ENCODE measurements at places on chromosomes 12 and 14.
A peak's percentile ranks its signal among the peaks of the same experiment; 100 is the strongest.

DNA sequence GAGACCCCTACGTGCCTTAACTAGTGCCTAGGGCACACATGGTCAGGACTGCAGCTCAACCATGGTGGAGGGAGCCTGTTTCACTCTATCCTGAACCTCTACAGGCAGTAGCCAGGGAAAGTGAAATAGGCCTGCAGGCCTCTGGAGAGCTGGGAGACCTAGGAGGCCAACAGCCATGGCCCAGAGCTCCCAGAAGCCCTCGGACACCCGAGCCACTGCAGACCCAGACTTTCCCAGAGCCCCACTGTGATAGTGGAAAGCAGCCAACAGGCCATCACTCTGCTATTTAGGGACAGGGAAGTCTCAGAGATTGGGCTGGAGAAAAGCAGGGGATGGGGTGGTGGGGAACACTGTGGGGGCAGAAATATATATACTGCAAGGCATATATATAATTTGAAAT is 56.5 kb upstream of the ZFP36L1 start:
- no peak for DNase-seq

- no peak for DNase-seq
These were observed 1084.7 kb downstream of the BCL11B start for GRCh38 chr14:98187281-98187680.

GRCh38 chr12:83462419-83462818 is 775.7 kb downstream of the TMTC2 start:
- no peak for DNase-seq

DNA sequence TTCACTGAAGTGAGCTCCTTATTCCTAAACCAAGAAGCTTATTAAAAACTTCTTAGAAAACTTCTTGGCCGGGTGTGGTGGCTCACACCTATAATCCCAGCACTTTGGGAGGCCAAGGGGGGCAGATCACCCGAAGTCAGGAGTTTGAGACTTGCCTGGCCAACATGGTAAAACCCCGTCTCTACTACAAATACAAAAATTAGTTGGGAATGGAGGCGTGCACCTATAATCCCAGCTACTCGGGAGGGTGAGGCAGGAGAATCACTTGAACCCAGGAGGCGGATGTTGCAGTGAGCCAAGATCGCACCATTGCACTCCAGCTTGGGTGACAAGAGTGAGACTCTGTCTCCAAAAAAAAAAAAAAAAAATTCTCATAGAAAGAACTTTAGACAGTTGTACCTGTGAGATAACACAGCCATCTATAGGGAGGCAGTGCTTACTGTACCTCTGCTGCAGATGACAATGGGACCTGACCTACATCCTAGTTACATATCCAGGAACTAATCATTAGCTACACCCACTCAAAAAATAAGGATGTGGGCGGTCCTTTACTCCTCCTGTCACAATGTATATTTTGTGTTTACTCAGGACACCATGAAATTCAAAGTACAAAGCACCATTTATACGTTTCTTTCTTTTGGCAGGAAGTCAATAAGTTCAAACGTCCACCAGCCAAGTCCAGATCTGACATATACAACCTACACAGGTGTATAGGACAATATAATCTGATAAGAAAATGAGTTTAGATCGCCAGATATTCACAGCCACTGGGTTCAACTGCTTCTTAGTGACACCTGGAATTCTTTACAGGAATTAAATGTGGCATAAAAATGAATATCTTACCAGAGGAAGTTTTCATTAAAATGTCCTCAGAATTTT is 14.9 kb downstream of the STXBP6 start:
- no peak for DNase-seq

- no peak for DNase-seq
These were observed 182.2 kb downstream of the AACS start for GRCh38 chr12:125247477-125247876.

DNA sequence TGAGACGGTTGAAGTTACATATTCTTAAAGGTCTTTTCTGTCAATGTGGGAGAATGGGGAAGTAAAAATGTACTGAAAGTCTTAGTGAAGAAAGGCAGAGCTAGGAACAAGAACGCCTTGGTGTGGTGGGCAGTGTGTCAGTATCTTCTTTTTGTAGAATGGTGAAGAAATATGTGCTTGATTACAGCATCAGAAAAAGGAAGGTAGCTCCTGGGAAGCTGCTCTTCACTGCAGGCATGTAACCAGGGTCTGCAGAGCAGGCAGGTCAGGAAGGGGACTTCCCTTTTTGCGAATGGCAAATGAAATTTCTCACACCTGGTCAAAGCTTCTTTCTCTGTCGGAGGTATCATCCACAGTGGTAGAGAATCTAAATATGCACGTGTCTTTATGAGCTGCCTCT is 226.2 kb downstream of the ADAMTS20 start:
- peak; percentile 15 for DNase-seq

DNA sequence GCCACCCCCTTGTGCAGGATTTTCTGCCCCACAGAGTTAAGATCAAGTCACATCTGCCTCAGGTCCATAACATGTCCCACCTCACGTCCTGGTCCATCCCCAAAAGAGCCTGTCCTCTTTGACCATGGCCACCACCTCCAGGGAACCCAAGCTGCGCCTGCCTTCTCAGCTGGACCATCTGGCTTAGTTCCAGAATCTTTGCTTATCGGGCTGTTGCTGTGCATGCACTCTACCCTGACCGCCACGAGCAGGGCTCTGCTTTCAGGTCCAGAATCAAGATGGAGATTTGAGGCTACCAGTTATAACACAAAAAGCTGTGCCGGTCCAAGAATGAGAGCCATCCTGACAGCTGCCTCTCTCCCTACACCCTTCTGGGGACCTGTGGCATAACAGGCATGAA is 326.7 kb downstream of the DPF3 start:
- DNase-seq, result no peak

DNA sequence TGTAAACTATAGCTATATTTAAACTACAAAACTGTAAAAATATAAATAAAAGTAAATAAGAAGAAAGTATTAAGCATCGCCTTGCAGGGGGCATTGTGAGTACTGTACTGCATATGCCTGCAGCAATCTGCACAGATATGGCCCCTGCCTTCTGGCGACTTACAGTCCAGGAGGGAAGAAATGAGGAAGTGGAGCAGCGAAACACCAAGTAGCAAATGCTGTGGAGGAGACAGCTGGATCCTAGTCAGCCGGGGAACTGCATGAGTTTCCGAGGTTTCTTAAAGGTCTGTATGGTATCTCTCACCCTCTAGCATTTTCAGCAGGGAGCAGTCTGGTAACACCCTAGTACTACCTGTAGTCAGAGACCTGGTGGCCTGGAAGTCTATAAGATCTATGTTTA is 256.9 kb downstream of the CACNA1C start:
- DNase-seq, result peak; percentile 20

DNA sequence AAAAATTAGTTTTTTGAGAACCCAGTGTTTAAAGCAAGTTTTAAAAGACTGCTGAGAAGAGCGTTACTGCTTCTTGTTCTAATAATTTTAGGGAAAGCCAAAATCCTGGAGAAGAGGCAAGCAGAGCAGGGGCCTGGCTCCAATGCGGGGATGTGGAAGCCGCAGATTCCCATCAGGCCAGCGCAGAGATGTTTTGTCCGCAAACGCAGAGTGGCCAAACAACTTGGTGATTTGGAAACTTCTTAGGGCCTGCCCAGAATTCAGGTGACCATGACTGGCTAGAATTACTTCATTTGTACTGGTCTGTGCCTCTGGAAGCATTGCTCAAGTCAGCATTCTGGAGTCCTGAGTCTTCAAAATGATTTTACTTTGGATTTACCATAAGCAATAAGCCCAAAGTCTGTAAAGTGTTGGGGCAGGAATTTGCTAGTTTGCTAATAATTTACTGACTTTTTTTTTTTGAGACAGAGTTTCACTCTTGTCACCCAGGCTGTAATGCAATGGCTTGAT is 208.4 kb downstream of the PPM1H start:
- peak; percentile 34 for DNase-seq

- DNase-seq, result no peak
These were observed 43.6 kb downstream of the NOC4L start for GRCh38 chr12:132187646-132188450.

DNA sequence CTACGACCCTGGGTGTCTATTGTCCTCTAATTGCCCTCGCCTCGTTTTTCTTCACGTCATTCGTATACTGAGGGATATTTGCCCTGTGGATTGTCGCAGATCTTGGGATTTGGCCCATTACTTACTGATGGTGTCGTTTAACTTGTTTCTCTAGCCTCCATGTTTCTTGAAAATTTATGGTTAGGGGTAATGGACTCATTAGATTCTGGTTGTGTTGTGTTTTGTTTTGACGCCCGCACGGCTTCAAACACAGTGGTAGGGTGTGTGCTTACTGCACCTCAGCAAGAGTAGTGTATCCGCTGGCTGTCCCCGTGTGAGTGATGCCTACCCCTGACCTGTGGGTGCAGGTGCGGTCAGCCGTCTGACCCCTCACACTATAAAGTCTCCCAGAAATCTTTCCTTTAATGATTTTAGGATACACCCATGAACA is 874 bp upstream of the RNU6-8 start:
- no peak for DNase-seq

DNA sequence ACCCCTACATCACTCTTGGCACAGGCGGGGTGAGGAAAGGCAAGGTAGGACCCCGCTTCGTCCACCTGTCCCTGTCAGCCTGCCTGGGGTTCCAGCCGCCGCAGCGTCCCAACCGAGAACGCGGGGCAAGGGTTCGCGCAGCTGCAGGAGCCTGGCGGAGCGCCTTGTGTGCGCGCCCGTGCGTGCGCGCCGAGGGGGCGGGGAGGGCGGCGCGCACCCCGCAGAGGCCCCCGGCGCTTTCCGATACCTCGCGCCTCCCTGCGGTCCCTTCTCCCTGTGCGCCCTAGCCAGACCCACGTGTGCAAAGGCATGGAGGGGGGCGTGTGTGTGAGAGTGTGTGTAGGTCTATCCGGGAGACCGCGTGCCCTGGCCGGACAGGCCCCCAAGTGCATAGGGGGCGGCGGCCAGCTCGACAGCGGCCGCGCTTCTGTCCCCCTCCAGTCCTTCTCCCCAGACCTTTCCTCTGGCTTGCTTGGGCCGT is 122.4 kb downstream of the TSPAN9 start:
- no peak for DNase-seq

GRCh38 chr14:101918065-101918989 is 46.0 kb upstream of the DYNC1H1 start:
- DNase-seq, result no peak

GRCh38 chr12:49706351-49707127 is 666 bp downstream of the FMNL3 start:
- DNase-seq, result peak; percentile 60

- DNase-seq, result peak; percentile 54
These were observed 35.2 kb upstream of the PCNX1 start for GRCh38 chr14:70871863-70872677.

DNA sequence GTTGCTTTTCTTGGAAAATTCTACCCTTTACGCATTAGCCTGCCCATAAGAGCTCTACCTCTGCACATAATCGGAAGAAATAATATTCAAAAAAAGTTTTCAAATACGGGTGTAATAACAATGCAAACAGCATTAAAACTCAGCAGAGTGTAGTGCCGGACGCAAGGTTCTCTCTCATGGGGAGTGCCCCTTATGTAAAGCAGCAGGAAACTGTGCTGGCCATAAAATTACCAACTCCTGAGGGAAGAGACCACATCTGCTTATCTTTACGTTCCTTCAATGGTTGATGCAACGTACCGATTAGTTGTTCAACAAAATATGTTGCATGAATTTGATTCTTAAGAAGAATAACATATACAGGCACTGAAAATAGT is 118.7 kb upstream of the TMCC3 start:
- DNase-seq, result peak; percentile 24

DNA sequence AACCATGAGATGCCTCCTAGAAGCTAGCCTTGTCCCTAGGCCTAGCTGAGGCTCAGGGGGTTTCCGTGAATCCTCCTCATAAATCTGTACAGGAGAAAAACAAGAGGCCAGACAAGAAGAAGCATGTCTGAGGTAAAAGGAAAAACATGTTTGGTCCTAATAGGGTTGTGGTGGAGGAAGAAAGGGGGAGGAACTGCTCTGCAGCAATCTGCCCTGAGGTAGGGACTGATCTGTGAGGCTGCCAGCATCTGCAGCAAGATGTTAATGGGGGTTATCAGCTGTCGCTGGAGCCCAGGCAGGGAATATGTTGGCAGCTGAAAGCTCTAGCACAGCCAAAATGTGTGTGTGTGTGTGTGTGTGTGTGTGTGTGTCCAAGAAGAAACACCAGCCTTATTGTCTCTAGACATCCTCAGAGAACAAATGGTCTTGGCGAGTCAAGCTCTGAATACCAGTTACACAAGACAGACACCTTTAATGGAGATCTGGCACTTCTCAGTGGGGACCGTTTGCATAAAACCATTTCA is 218.5 kb downstream of the NUAK1 start:
- no peak for DNase-seq

GRCh38 chr14:100673807-100674154 is 52.9 kb upstream of the DLK1 start:
- DNase-seq, result no peak

- no peak for DNase-seq
These were observed 334.5 kb downstream of the IPO8 start for GRCh38 chr12:30361145-30361544.

DNA sequence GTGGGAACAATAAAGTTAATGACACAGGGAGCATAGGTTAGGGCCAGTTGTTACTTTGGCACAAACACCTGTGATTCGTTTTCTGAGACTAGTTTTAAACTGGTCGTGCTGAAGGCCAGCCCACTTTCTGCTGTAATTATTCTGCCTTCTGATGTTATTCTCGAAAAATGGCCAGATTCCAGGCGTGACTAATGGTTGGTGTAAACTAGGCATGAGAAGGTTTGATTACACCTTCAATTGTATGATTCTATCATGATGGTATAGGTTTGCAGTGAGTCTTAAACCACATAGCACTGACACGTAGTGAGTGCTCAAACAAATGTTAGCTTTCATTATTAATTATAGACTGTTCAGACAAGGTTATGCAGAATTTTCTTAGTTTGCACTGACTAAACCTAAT is 39.0 kb downstream of the CKB start:
- DNase-seq, result no peak

DNA sequence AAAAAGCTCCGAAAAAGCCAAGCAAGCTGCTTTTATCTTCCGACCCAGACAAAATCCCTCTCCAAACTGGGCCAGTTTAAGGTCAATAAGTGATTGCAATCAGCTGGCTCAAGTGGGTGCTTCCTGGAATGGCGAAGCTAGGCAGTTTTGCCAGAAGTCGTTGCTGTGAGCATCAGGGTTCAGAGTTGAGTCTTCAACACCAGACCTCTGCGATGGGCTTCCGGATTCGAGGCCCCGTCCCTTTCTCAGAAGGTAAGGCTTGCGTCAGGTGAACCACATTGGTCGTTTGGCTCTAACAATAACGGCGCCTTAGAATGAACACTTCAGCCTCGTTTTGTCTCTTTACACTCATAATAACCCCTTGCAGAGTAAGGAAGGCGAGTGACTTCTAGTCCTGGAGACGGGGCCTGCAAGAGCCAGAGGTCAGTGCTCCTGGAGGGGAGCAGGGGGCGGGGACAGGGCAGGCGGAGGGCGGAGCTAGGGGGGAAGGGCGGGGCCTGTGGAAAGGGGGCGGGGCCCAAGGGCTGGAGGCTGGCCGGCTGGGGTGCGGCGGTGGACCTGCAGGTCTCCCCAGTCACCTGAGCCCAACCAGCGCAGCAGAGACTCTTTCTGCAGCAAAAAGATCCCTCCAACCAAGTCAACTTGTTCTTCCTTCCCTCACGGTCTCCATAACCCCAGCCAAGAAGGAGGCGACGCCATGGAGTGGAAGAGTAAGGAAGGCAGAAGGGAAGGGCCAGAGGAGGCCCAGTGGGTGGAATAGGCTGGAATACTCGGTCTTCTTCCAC is 34.0 kb upstream of the NFYB start:
- DNase-seq, result no peak

- peak; percentile 37 for DNase-seq
These were observed 9.5 kb upstream of the NAA30 start for GRCh38 chr14:57380935-57381334.

GRCh38 chr12:65294641-65295262 is 16.3 kb downstream of the MSRB3 start:
- no peak for DNase-seq

GRCh38 chr12:29614694-29615325 is 117.3 kb upstream of the OVCH1 start:
- no peak for DNase-seq

Data from inflammatory macrophage treated with lipopolysaccharide for 4 hours (primary cell).